ENCODE measurements at places on chromosomes 2 and 18.

DNA sequence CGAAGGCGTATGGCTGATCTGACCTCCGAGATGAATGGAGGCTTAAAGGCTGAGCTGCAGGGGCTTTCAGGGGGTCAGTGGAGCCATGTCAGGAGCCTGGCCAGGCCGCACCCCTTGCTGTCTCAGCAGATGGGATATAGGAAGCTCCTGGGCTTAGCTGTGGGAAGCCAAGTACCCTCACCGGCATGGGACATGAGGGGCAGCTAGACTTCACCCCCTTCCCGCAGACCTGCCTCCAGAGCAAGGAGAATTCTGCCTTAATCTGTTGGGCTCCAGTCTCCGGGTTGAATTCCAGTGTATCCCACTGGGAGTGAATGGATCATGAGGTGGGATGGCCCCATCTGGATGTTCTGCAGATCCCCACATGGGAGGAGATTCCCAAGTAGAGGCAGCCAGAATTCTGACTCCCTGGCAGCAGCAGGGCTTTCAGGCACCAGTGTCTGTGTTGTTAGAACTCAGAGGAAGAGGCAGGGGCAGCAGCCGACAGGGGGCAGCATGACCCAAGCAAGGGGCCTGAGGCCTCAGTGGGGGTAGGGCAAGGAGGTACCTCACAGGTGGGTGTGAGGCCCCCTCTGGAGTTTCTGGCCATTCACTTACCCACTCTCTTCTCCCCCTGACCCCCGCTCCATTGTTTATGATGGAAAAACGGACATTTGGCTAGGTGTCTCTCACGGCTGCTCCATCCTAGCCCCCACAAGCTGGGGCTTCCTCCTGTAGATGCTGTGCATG is 19.1 kb downstream of the CAPG start:
- DNase-seq, result peak; percentile 62

GRCh38 chr18:79577451-79578395 is 101.9 kb upstream of the CTDP1 start:
- no peak for DNase-seq

DNA sequence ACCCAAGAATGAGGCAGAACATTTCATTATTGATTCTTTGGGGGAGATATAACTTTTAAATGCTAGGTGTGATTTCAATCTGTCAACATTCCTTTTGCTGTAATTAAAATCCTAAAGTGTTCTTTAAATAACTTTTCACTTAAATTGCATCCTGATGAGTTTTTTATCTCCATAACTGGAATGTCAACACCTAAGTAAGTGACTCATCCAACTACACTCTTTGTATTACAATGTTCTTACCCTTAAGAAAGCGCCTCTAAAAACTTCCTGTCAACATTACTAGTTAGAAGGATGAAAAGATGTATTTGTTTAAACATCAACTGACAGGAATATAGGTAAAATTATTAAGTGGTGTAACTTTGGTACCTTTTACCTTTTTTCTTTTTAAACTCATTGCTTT is 1657.0 kb downstream of the LRP1B start:
- DNase-seq, result no peak

DNA sequence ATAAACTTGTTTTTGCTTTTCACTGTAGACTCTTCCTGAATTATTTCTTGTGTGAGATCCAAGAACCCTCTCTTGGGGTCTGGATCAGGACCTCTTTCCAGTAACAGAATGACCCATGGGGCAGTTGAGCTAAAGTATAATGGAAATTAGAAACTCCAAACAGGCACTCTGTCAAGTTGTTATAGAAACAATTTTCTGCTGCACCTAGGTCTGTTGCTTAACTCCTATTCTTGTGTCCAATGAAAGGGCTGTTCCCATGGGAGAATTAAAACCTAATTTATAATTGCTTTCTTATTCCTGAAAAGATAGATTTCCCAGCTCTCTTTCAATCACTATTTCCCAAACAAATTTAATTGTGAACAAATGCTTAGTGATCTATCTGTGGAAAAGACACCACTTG is 1341.3 kb upstream of the PIK3C3 start:
- no peak for DNase-seq

DNA sequence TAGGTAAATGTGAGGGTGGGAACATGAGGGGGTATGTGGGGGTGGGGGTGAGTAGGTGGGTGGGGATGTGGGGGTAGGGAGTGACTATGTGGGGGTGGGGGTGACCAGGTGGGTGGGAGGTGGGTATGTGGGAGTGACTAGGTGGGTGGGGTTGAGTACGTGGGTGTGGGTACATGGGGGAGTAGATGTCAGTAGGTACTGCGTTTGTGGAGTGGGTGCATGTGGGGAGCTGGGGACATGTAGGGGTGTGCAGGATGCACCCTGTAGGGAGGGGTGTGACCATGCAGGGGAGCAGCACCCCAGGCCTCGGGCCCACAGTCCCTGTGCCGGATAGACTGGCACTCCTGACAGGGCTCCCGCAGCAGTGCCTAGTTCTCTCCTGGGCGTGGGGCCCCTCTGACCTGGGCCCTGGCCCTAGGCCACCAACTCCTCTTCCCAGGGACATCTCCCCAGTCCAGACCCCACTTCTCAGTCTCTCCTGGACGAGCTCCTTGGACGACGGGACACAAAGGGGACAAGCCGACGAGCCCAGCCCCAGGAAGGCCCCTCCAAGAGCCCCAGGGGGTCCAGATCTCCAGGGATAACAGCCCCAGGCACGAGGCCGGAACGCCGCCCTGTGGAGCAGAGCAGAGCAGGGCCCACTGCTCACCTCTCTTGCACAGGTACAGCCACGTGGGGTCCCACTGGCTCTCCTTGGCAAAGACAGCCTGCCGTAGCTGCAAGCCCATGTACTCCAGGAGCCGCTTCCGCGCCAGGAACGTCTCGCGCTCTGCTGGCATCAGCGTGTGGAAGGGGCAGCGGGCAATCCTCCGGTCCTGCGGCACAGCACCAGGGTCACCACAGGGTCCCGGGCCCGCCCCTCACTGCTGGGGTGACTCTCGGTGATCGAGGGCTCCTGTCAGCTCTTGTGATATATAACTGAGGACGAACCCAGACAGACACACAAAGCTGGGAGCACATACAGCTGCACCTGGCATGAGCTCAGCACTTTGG is 58.2 kb downstream of the ANKMY1 start:
- no peak for DNase-seq

DNA sequence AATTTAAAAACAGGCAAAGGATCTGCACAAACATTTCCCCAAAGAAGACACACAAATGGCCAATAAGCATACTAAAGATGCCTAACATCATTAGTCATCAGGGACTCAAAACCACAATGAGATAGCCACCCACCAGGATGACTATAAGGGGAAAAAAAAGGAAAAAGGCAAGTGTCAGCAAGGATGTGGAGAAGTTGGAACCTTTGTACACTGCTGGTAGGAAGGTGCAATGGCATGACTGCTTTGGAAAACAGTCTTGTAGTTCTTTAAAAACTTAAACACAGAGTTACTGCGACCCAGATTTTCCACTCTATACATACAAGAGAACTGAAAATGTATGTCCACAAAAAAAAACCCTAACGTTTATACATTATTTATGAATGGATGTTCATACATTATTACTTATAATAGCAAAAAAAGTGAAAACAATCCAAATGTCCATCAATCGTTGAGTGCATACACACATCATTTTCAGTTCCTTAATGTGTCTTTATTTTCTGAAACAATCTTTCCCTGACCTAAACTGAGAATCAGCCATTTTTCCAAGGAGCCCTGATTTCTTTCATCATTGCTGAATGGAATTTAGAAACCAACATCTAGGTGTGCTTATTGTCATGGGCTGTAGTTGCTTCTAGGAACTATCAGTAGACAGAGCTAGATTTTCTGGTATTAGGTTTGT is 64.7 kb upstream of the TLK1 start:
- DNase-seq, result no peak

- peak; percentile 88 for DNase-seq
Measured at GRCh38 chr18:3261373-3262233, at the start of gene MYL12B. TSS of gene MYL12B (plus strand) at chr18:3262133. CDS start at chr18:3272899, 10,766 bp downstream.

DNA sequence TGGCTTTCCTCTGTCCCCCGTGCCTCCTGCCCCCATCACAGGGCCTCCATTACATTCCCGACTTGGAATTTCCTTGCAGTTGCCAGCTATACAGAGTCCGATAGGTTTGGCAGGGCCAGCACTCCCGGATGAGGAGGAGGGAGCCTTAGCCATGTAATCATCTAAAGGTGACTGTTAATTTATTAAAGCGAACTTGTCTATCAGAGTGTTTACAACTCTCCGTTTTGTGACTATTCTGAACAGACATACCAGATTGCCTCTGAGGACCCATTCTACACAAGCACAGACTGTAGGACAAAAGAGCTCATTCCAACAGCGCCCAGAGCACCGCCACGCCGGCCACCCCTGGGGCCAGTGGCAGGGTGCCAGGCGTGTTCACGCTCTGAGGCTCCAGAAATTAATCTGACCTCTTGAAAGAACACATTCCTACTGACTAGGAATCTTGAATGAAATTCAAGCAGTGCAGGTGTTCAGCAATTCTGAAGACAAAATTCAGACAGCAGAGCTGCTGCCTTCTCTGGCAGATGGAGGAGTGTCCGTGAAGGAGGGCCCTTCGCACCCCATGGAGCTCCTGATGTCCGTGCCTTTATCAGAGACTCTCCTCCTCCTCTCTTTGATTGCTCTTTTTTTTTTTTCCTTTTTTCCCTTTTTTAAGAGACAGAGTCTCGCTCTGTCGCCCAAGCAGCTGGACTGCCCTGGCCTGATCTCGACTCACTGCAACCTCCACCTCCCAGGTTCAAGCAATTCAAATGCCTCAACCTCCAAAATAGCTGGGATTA is 58.1 kb upstream of the RALBP1 start:
- no peak for DNase-seq

- no peak for DNase-seq
Measured at GRCh38 chr2:211170843-211171242, 614.4 kb downstream of the CPS1 start.
